T1000 (cell line): ENCODE measurements at places on chromosomes 4 and X.
A peak's percentile ranks its signal among the peaks of the same experiment; 100 is the strongest.

- DNase-seq: no peak
These were observed 156.9 kb downstream of the SOWAHB start for GRCh38 chr4:76740866-76741662.

GRCh38 chr4:17945303-17945702, 76.3 kb downstream of the LCORL start:
- no peak for DNase-seq

DNA sequence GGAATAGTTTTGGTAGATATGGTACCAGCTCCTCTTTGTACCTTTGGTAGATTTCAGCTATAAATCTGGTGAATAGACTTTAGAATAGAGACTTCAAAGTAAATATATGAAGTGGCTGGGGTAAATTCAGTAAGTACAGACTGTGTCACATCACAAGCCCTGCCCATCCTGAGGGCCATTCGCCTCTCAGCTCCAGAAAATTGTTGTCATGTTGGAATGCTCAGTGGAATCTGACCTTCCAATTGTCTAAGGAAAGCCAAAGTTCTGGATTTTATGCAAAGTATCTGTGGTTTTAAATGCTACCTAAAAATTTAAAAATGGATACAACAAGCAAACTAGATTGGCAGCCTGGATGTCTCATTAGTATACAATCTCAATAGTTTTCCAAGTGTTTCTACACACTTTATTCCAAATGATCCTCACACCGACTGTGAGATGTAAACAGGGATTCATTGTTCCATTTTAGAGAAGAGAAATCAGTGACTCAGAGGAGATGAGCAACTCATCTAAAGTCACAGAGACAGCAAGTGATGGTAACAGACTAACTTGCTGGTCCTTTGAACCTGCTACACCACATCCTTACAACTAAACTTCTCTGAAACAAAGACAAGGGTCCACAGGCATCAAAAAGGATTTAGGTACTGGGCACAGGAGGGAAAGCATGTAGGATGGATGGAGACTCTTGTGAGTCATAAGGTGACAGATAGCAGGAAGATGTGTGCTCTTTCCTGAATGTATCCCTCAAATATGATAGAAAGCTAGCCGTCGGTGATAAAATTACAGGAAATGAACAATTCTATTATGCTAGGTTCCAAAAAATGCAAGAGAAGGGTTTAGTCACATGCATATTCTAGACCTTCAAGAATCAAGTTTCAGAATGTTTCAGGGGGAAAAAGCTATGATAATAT, 127.3 kb downstream of the ATP10D start:
- no peak for DNase-seq

- DNase-seq: no peak
These were observed 118.6 kb downstream of the LRBA start for GRCh38 chr4:150896497-150896896.

DNA sequence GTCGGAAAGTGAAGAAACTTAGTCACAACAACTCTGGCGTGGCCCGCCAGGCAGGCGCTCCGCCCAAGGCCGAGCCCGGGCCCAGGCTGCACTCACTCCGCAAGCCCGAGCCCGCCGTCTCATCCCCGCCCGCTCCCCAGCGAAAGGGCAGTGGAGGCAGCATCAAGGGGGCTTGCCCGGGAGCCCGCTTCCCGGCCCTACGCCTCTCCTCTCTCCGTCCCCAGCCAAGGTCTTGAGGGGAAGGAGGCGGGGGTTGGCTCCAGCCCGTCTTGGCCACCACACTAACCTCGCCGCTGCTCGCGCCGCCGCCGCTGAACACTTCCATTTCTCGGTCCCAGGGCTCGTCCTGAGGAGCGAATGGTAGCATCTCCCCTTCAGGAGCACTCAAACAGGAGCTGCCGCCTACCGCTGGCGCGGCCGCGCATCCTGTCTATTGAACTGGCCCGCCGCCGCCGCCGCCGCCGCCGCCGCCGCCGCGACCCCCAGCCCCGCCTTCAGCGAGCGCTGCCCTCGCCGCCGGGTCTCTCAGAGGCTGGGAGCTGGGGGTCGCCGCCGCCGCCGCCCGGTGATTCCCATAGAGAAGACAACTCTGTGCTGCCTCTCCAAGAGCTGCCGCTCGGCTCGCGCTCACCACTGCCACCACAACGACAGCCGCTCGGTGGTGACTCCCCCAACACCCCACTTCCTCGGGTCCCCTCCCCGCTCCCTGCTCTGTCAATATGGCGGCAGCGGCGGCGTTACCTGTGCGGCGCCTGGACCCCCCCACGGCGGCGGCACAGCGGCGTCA, at the start of gene RPS6KA6:
RPS6KA6 (minus strand) TSS at position 667 of the 787 bp plus-strand sequence; CDS start at position 367, 300 bp downstream.
- no peak for DNase-seq

DNA sequence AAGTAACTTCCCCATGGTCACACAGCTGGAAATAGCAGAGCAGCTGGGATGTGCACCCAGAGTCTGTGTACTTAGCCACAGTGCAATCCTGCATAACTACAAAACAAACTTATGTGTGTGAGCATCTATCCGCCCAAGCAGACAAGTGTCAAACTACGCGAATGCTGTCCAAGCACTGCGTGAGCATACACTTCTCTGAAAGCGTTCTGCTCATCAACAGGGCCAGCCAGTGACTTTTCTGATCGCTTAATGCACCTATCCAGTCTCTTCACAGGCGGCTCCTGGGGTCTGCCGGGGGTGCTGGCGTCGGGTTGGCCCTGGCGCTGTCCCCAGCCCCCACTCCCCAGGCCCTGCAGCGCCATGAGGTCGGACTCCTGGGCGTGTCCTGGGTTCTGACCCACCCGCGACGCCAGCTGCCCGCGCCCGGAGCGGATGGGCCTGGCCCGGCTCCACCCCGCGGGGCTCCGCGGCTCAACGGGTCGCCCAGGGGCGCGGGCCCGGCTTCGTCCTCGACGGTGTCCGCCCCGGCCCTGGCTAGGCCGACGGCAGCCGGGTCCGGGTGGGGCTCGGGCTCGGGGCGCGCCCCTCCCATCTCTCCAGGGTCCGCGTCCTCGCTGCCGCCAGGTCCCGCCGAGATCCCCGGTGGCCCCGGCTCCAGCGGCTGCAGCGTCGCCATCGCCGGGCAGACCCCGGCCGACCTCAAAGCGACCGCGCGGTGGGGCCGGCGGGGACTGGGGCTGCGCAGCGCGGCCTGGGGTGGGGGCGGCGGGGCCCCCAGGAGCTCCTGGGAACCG, 1.3 kb upstream of the ZNF141 start:
- DNase-seq: no peak

DNA sequence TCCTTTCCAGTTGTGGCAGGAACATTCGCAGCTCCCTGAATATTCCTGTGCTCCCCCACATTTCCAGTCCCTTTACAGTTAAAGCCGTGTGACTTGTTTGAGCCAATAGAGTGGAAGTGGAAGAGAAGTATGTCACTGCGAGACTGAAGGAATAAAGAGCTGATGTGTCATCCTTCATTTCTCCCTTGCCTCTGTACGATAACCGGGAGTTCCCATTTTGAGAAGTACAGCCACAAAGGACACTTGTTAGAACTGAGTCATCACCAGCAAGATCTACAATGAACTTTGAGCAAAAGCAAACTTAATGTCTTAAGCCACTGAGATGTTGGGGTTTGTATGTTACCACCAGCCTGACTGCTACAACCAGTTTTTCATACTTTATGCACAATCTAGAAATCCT, 92.3 kb downstream of the SPRY1 start:
- no peak for DNase-seq

DNA sequence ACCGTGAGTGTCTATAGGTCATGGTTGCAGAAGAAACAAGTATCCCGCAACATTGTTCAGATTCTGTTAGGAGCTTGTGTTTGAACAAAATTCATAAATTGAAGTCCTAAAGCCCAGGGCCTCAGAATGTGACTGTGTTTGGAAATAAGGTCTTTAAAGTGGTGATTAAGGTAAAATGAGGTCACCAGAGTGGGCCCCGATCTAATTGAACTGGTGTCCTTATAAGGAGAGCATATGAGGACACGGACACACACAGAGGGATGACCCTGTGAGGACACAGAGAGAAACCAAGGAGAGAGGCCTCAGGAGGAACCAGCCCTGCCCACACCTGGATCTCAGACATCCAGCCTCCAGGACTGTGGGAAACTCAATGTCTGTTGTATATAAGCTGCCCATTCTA, 76.9 kb downstream of the DHRSX start:
- no peak for DNase-seq

GRCh38 chrX:48933757-48934156, 14.9 kb upstream of the PIM2 start:
- DNase-seq: no peak

GRCh38 chrX:29746326-29746725, 469.0 kb upstream of the MAGEB2 start:
- DNase-seq: no peak

GRCh38 chrX:10045327-10046000, 78.3 kb downstream of the CLDN34 start:
- DNase-seq: no peak

DNA sequence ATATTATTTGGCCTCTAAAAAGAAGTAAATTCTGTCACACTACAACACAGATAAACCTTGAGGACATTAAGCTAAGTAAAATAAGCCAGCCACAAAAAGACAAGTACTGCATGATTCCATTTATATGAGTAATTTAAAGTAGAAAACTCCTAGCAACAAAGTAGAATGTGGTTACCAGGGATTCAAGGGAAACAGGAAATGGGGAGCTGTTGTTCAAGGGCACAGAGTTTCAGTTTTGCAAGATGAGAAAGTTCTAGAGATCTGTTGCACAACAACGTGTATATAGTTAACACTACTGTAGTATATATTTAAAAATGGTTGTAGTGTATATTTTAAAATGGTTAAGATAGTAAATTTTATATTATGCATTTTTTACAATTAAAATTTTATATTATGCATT, 25.4 kb downstream of the SEC31A start:
- no peak for DNase-seq

- DNase-seq: no peak
These were observed 16.9 kb downstream of the CYBB start for GRCh38 chrX:37796805-37797204.

GRCh38 chr4:29259556-29259955, 1460.6 kb upstream of the PCDH7 start:
- no peak for DNase-seq

- no peak for DNase-seq
These were observed 82.4 kb upstream of the HPRT1 start for GRCh38 chrX:134377537-134377936.

- DNase-seq: no peak
These were observed 19.4 kb downstream of the BEND4 start for GRCh38 chr4:42133006-42133405.

GRCh38 chr4:1402021-1402515, 4.2 kb downstream of the NKX1-1 start:
- DNase-seq: no peak

DNA sequence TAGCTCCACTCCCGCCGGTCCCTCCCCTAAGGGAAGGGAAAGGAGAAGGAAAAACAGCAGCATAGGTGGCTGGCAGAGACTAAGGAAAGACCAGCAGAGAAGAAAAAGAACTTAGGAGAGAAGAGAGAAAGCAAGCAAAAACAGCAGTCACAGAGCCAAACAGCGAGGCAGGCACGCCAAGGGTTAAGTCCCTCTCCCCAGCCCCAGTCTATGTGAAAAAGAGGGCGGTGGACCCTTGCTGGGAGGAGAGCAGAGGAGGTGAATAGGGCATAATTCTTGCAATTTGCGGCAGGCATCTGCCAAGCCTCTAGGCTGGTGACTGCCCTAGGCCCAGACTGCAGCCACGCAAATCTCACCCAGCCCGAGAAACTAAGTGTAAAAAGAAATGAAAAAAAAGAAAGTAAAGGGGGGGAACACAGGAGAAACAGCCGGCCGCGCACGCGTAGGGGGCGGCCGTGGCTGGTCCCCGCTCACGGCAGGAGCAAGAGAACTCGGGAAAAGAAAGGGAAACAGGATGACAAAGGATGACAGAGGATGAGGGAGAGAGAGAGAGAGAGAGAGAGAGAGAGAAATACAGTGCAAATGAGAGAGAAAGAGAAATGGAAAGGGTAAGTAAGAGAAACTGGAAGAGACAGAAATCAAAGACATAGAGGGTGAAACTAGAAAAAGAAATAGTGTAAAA, 48.6 kb downstream of the MAGEA9 start:
- DNase-seq: no peak

GRCh38 chr4:101604976-101605375, 185.6 kb upstream of the BANK1 start:
- no peak for DNase-seq

- no peak for DNase-seq
These were observed 1189.6 kb downstream of the PCDH18 start for GRCh38 chr4:136342666-136343065.

DNA sequence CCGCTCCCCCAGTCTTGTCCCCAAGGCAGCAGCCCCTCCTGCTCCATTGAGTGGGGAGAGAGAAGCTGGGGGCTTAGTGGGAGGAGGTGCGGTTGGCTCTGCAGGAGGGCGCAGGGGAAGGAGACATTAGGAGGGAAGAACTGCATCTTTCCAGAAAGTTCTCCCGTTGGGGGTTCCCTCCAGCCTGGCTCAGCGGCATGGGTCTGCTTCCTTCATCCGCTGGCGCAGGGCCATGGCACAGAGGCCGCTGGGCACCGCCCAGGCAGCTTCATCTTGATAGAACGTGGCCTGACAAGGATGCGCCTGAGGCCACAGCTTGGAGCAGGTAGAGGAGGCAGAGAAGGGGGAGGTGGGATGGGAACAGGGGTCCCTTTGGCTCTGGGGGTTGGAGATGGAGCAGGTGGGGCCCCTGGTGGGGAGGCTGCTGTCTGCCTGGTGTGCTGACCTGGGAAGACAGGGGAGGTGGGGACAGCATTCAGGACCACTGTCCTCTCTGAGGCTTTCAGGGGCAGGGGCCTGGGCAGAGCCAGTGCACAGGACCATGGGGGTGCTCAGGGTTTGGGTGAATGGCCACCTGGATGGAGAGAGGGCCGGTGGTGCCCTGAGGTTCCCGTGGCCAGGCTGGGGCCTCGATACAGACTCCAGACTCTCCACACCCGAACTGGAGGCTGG, 12.1 kb downstream of the DOK7 start:
- DNase-seq: no peak

GRCh38 chr4:152232271-152232670, 303.6 kb downstream of the FBXW7 start:
- DNase-seq: no peak

GRCh38 chr4:133148690-133149363, at the start of gene PCDH10:
Gene PCDH10 (plus strand): TSS chr4:133149294. CDS start chr4:133150141, 847 bp downstream.
- peak; percentile 86 for DNase-seq
